Tibial nerve (tissue), 4 donors: ENCODE measurements at places on chromosomes 16 and 17. TPM values are rescaled to one million over a fixed set of nuclear protein-coding genes. Genes with fewer than 3 reads are reported as not detected.

DNA sequence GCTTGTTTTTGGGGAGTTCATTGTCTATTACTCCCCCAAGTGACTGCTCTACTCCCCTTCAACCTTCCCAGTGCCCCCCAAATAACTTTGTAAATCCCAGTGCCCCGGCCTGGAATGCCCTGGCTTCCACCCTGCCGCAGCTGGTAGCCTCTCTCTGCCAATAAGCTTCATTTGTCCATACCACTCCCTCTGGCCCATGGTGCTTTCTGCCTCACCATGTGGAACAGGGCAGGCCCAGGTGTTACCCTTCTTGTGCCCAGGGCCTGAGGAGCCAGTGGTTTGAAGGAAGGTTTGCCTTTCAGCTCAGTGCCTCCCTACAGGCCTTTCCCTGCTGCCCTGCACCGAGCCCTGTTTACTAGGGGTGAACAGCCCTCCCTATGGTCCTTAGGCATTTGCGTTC lies 134.2 kb downstream of the AATF start:
- DNase-seq = no peak

DNA sequence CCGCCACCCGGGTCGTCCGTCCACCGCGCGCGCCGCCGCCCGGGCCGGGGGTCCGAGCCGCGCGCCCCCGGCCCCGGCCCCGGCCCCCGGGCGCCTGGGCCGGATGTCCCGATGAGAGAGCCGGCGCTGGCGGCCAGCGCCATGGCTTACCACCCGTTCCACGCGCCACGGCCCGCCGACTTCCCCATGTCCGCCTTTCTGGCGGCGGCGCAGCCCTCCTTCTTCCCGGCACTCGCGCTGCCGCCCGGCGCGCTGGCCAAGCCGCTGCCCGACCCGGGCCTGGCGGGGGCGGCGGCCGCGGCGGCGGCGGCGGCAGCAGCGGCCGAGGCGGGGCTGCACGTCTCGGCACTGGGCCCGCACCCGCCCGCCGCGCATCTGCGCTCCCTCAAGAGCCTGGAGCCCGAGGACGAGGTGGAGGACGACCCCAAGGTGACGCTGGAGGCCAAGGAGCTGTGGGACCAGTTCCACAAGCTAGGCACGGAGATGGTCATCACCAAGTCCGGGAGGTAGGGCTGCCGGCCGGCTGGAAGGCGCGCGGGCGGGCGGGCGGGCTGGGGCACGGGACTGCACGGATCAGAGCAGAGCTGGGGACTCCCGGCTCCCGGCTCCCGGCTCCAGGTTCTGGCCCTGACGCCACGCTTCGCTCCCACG lies 548 bp downstream of the TBX2 start:
- no peak for DNase-seq

DNA sequence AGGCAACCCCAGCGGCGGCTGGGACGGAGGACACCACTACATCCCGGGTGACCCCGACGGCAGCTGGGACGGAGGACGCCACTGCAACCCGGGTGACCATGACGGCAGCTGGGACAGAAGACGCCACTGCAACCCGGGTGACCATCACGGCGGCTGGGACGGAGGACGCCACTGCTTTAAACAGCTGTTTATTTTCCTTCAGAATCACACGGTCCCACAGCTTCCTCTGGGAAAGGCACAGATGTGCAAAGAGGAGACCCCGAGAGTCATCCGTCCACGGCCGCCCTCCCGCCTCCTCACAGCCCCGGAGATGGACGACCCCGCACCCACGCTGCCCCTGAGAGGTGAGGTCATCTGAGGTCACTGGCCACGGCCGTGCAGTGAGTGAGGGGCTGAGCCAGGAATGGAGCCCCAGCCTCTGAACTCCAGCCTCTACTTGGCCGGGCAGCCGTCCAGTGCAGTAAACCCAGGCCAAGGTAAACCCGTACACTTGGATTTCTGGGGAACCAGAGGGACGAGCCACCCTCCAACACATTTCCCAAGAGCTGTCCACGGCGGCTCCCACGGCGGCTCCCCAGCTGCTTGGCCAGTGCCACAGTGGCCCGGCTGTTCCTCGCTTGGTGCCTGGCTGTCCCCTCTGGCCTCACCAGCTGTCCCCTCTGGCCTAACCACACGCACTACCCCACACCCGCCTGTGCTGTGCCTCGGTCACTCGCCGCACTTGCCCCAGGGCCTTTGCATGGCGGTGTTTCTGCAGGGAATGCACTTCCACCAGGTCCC lies 43.2 kb upstream of the PABPN1L start:
- DNase-seq = no peak

- DNase-seq = no peak
Measured at GRCh38 chr17:12673788-12674187, 8.1 kb downstream of the MYOCD start.

DNA sequence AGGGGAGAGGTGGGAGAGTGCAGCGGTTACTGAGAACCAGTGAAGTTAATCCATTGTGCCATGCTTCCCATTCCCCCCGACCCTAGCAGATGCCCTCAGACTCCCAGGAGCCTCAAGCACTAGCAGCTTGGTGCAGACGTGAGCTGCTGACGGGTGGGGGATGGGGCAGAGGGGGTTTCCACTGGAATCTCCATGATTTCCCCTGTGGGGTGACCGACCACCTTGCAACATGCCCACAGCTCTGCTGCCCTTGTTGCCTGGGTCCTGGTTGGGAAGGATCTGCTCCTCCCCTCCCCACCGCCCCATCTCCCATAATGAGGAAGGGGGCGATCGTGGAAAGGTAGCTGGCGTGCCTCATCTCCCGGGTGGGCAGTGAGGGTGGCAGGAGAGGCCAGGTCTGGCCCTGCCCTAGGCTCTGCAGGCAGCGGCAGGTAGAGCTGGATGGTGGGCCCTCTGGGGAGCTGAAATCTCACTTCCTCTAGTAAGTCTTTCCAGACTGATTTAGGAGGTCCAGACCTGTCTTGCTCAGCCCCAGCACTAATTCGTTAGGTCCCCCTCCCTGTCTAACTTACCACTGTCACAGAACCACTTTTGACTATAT lies 9.6 kb downstream of the FLOT2 start:
- DNase-seq = no peak

DNA sequence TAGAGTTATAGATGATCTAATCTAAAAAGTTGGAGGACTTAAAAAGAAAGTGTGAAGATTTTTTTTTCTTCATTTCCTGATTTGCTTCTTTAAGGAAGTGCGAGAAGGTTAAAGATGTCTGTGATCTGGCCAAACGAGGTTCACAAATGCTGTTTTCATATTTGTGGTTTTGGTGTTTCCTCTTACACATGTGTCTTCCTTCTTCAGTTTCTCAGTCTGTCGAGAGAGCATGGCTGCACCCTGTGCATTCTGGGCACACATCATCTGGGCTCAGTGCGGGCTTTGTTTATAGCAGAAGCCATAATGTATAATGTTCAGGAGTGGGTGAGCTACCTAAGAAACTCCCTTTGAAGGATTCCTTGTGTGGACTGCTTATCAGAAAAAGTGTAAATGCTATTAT lies 260.4 kb upstream of the TBX2 start:
- DNase-seq = no peak

- DNase-seq = no peak
Measured at GRCh38 chr17:65190467-65191097, 53.4 kb downstream of the RGS9 start.

DNA sequence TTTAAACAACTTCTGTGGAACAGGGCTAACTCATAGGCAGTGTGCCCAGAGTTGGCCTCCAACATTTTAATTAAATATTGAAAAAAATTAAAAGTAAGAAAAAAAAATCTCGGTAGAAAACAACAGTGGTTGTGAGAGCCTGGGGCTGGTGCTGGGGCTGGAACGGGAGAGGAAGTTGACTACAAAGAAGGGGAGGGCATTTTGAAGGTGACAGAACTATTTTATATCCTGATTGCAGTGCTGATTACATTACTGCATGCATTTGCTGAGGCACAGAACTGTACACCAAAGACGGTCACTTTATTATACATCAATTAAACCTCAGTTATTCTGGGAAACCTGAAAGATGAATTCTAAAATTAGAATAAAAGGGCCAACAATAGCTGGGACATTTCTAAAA lies 142.5 kb downstream of the PARN start:
- DNase-seq = no peak

- DNase-seq = no peak
Measured at GRCh38 chr16:2053211-2053610, 5.4 kb downstream of the TSC2 start.

GRCh38 chr17:27520491-27521185 lies 64.4 kb downstream of the KSR1 start:
- no peak for DNase-seq

GRCh38 chr17:51933647-51934046 lies 224.9 kb downstream of the CA10 start:
- DNase-seq = no peak

GRCh38 chr17:16435925-16436886 lies 20.8 kb downstream of the TRPV2 start:
- no peak for DNase-seq

- no peak for DNase-seq
Measured at GRCh38 chr17:37648555-37648954, 5.3 kb upstream of the DDX52 start.

- DNase-seq = no peak
Measured at GRCh38 chr17:38456031-38456815, 28.0 kb downstream of the ARHGAP23 start.

- no peak for DNase-seq
Measured at GRCh38 chr17:77281122-77281903, 140.5 kb downstream of the SEC14L1 start.

- no peak for DNase-seq
Measured at GRCh38 chr17:16439303-16439791, 24.0 kb downstream of the TRPV2 start.

GRCh38 chr16:87956365-87957231 lies 5.4 kb downstream of the BANP start:
- no peak for DNase-seq

DNA sequence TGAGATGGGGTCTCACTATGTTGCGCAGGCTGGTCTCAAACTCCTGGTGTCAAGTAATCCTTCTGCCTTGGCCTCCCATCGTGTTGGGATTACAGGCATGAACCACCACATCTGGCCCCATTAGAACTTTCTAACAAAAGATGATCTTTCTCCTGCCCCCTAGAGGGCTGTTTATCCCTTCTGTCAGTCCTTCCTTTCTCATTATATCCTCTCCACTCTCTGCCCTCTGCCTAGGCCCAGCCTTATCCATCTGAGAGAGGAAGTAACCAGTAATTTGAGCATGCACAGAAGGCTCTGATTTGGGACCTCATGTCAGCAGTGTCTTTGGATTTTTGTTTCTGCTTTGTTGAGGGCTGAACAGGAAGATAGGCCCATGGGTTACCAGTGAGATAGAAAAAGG lies 4.4 kb upstream of the DHX40 start:
- no peak for DNase-seq

DNA sequence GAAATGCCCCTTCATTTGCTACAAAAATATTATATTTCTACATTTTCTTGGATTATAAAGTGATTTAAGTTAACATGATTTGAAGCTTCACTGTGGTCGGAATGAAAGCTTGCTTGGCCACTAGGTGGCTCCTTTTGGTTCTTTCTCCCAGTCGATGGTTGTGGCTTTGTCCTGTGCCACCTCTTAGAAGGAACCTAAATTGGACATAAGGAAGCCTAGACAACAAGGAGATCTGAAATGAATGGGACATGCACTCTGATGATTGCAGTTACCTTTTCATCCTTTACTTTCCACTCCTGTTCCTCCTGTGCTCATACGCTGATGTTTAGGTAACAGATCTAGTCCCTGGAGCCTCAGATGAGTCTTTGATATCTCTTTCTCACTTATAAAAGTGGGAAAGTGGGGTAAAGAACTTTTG lies 39.2 kb downstream of the FTO start:
- no peak for DNase-seq

GRCh38 chr16:648071-648780 lies 939 bp upstream of the WDR90 start:
- no peak for DNase-seq

DNA sequence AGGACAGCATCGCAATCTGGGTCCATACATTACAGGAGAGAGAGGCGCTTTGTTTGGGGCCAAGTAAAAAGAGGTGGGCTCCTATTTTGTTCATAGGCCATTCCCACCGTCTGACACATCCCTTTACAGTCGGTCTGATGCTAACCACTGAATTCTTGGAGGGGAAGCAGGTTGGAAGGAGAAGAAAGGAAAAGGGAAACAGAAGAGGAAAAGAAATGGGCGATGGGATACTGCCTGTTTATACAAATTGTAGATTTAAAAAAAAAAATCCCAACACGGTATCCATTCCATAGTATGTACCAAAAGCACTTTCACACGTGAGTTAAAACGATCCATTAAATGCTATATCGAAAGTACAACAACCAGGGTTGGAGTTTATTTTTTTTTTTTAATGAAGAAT lies 4.0 kb upstream of the ZFHX3 start:
- DNase-seq = no peak

GRCh38 chr17:8366231-8366630 lies 10.3 kb downstream of the KRABD2 start:
- DNase-seq = no peak

GRCh38 chr16:28513484-28514181 lies 7.0 kb upstream of the IL27 start:
- no peak for DNase-seq

DNA sequence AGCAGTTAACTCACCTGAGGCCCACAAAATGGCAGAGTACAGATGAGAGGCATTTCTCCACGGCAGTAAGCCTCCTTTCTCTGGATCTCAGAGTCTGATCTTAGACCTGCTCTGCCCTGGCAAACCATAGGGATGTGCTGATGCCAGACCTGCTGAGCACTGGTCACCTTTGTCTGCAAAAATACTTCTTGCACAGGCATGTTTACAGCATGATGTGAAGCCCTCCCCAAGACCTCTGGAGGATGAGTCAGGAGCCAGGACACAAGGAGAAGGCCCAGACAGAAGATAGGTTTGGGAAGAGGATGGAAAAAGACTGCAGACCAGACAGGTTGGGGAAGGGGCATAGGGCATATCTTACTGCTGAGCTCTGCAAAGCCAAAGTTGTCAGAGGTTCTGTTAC lies 426.6 kb downstream of the PMP22 start:
- no peak for DNase-seq

Gene ABCC12
- not detected for total RNA-seq

Gene PPP1R1B
- 10.9 TPM for total RNA-seq

Gene HS3ST3A1
- not detected for total RNA-seq

Gene BICDL2
- not detected for total RNA-seq

Gene KRT15
- not detected for total RNA-seq

Gene KCNH4
- total RNA-seq = not detected

Gene TMEM170A
- total RNA-seq = 36.6 TPM

Gene SLC35G6
- not detected for total RNA-seq

Gene MARF1
- 57.0 TPM for total RNA-seq

Gene PSME3IP1
- 63.0 TPM for total RNA-seq

Gene PRSS21
- not detected for total RNA-seq

Gene KRT31
- not detected for total RNA-seq

Gene SLC5A10
- not detected for total RNA-seq

Gene P2RX5
- not detected for total RNA-seq

Gene HYDIN
- total RNA-seq = 1.5 TPM

Gene IGFALS
- total RNA-seq = 1.6 TPM
